ENCODE measurements at places on chromosomes 1 and 21.

DNA sequence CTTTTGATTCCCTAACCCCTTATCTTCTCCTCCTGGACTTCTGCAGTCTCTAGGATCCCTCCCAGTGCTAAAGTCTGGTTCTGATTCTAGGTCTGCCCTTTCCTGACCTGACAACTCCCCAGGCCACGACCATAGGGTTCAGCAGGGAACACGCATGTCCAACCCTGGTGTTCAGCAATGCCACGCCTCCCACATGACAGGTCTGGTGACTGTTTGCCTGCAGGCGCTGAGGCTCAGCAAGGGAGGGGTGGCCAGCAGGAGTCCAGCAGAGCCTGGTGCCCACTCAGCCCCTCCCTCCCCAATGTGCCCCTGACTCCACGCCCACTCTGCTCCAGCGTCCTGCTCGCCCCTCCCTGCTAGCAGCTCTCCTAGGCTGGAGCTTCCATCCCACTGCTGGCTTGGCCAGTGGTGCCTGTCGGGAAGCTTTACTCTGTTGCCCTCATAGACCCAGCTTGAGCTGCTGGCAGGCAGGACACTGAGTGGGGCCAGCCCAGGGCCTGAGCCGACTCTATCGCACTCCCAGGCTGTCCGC is 17.3 kb downstream of the SLC9A1 start:
- no peak for DNase-seq

DNA sequence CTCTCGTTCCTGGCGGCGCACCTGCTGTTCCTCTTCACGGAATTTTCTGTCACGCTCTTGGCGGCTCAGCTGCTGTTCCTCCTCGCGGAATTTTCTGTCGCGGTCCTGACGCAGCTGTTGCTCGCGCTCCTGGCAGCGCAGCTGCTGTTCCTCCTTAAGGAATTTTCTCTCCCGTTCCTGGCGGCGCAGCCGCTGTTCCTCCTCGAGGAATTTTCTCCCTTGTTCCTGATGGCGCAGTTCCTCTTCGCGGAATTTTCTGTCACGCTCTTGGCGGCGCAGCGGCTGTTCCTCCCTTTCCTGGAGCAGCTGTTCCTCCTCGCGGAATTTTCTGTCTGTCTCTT is 6.4 kb downstream of the TCHH start:
- no peak for DNase-seq

DNA sequence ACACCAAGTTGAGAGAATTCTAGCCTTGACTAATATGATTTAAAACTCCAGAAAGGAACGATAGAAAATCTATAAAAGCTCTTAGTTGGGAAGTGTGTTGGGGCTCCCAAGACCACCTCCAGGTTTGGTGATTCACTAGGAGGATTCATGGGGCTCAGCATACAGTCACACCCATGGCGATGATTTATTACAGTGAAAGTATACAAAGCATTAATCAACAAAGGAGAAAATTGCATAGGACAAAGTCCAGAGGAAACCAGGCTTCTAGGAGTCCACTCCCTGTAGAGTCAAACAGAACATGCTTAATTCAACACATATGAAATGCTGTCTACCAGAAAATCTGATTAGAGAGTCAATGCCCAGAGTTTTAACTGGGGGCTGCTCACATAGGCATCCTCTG is 4.8 kb downstream of the CDCA8 start:
- no peak for DNase-seq

DNA sequence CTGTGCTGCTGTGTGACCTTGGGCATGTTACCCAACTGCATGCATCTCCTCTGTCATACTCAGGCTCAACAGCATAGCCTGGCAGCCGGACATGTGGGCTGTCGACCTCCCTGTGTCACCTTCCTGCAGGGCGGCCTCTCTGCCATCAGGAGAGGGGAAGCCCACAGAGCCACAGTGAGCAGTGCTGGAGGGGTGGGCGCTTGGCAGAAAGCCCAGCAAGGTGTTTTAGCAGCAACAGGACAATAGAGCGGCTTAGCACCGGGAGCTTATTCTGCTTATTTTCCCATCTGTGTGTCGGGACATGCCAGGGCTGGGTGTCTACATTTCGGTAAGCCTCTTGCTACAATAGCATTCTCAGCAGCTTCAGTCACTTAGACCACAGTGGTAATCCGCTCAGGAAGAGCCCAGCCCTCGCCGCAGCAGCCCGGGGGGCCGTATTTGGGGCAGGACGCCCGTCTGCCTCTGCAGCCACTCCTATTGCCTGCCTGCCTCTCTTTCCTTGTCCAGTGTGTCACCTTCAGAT is 22.8 kb upstream of the CDK18 start:
- no peak for DNase-seq

DNA sequence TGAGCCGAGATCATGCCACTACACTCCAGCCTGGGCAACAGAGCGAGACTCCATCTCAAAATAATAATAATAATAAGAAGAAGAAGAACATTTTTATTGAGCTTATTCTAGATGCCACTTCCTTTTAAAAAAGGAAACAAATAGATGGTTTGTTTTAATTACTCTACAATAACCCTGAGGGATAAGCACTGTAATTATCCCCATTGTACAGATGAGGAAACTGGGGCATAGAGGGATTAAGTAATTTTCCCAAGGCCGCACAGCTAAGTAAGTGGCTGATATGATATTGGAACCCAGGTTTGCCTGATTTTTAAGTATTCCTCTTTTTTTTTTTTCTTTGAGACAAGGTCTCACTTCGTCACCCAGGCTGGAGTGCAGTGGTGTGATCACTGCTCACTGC is 58.5 kb upstream of the LRIG2 start:
- DNase-seq = no peak

DNA sequence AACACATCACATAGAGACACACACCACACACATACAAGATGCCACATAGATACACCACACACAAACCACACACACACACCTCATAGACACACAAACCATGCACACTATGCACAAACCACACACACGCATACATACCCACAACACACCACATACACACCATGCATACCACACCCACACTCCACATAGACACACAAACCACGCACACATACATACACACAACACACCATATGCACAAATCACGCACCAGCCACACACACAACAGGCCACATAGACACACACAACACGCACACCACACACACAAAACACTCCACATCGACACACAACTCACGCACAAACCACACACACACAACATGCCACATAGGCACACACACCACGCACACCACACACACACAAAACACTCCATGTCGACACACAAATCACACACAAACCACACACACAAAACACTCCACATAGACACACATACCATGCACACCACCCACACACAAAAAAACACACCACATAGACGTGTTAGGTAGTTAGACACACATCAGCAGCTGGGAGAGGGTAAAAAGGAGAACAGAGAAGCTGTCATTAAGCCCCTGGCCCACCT is 49.5 kb upstream of the SLC19A1 start:
- DNase-seq = no peak

- DNase-seq = no peak
Observed at GRCh38 chr1:59986516-59987310, 60.1 kb upstream of the CYP2J2 start.

- DNase-seq = no peak
Observed at GRCh38 chr1:156860113-156860627, 495 bp upstream of the NTRK1 start.

DNA sequence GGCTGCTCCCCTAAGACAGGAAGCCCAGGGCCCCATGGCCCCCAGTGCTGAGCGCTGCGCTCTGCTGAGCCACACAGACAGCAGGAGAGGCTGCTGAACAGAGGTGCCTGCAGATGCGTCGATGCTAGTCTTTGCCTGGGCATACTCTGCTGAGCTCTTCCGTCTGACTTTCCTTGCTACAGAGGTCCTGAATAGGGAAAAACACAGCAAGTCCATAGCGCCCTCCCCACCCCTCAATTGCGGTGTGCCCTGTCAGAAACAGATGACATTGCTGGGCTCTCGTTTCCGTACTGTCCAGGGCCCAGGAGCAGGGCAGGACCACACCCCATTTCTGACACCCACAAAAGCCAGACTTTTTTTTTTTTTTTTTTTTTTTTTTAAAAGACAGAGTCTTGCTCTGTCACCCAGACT is 252.5 kb downstream of the SDCCAG8 start:
- DNase-seq = no peak

GRCh38 chr1:247992986-247993385 is 20.5 kb upstream of the OR2L5 start:
- DNase-seq = no peak

DNA sequence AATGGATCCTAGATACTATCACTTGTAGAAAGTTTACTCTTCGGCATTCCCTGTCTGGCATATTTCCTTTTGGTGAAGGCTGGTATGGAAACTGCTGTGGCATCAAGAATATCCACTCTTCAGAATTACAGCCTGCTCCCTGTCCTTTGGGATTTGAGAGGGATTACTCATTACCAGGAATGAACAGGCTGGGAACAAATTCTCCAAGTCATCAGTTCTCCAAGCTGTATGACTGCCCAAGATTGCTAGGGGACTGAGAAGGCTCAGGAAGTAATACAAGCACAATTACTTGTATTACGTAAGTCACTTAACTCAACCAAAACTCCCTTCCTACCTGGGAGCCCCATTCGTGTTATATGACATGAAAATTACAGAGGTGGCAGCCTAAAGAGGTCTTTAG is 49.6 kb downstream of the CD58 start:
- no peak for DNase-seq

DNA sequence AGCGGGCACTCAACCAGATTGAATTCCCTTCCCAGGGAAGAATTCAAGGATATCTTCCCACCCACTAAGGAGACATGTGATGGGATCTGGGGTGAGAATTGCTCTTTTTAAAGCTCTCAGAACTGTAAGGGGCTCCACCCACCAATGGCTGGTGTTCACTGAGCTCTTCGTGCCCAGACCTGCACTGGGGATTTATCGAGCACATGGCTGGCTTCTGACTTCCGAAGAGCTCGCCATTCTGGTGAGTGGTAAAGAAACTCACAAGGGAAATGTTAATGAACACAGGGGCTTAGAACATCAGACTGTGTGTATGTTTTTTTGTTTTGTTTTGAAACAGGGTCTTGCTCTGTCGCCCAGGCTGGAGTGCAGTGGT is 9.8 kb downstream of the PADI3 start:
- no peak for DNase-seq

DNA sequence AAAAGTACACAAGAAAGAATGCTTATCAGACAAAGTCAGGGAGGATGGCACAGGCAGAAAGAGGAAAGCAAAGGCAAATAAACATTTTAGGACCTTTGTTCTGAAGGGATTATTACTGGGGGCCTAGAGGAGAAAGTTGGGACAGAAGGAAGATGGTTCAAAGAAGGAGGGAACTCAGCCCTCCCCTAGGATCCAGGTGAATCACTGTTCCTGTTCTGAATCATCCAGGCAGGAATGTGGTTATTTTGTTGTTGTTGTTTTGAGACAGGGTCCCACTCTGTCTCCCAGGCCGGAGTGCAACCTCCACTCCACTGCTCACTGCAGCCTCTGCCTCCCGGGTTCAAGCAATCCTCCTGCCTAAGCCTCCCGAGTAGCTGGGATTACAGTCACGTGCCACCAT is 38.5 kb upstream of the PSEN2 start:
- DNase-seq = no peak

GRCh38 chr21:17900990-17901385 is 81.8 kb upstream of the C21orf91 start:
- no peak for DNase-seq

- DNase-seq = no peak
Observed at GRCh38 chr1:245901565-245901964, 605.5 kb downstream of the SMYD3 start.

- no peak for DNase-seq
Observed at GRCh38 chr1:30407865-30408580, 315.4 kb downstream of the MATN1 start.

DNA sequence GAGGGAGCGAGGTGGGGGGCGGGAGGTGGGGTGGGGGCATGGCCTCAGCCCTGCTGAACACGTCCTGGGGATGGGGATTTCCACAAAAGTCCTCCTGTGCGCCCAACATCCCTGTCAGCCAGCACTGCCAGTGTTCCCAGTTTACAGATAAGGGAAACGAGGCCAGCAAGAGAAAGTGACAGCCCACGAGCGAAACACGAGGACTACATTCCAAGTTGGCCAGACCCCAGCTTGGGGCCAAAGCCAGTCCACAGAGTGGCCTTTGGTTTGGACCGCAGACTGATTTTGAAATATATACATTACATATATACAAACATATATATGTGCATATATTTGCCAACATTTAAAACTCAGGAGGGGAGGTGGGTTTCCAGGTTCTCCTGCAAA is 5.0 kb downstream of the FBXO2 start:
- no peak for DNase-seq

DNA sequence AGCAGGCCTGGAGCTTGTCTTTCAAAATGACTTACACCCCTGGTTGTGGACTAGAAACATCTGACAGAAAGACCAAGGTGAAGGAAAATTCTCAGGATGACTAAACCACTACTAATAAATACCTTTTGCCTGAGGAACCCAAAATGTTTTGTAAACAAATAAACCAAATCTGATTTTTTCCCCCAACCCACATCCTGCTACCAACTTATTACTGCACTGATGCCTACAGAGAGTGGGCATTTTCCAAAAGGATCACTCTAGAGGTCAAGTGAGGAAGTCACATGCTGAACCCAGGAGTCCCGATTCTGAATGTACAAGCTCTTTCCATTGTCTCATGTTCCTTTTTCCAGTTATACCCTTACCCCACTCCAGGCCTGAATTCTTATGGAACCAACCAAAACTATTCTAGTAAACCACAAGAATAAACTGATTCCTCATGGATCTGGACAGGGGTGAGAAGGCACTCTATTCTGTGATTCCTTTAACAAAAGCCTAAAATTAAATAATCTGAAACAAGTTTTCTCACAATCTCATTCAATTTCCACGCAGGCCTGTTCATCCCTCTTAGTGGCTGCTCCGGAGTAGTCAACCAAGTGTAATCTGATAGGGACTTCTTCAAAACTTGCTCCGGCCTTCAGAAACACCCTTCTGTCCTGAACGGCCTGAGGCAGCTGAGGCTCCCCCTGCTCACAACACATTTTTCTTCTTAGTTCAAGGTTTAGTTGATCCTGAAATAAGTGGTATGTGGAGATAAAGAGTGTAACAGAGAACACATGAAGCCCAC is 1.4 kb downstream of the PI4KB start:
- DNase-seq = no peak

DNA sequence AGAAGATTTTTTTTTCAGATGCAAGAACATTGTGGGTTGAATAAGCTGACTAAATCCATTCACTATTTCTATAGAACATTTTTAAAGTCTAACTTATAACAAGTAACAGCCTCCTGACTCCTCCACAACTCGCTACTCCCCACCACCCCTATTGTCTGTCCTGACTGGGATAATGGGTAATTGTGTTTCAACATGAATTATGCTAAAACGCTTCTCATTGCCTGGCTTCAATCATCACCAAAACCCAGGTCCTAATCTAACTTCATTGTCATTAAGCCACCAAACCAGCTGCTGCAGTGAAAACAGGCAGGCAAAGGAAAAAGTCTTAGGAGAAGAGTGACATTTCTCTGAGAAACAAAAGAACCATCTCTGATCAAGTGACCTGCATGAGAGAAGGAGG is 30.0 kb downstream of the TNR start:
- no peak for DNase-seq

DNA sequence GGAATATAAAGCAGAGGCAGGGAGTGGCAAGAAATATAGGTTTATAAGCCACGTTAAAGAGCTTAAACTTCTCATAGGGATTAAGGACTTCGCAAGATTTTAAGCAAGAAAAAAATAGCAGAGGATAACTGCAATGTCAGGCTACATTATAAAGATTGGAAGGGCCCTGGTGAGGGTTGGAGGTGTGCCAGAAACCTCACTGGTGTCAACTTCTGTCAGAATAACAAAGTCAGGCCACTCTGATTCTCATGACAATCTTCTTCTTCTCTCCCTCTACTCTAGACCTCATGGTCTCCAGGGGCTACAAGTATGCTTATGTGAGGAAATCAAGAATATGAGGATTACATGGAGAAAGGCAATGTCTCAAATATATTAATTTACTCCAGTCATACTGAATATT is 32.6 kb upstream of the FMO2 start:
- no peak for DNase-seq
